ENCODE measurements at places on chromosomes 4 and X. TPM values are rescaled to one million over a fixed set of nuclear protein-coding genes. Genes with fewer than 3 reads are reported as not detected.
A peak's percentile ranks its signal among the peaks of the same experiment; 100 is the strongest.

DNA sequence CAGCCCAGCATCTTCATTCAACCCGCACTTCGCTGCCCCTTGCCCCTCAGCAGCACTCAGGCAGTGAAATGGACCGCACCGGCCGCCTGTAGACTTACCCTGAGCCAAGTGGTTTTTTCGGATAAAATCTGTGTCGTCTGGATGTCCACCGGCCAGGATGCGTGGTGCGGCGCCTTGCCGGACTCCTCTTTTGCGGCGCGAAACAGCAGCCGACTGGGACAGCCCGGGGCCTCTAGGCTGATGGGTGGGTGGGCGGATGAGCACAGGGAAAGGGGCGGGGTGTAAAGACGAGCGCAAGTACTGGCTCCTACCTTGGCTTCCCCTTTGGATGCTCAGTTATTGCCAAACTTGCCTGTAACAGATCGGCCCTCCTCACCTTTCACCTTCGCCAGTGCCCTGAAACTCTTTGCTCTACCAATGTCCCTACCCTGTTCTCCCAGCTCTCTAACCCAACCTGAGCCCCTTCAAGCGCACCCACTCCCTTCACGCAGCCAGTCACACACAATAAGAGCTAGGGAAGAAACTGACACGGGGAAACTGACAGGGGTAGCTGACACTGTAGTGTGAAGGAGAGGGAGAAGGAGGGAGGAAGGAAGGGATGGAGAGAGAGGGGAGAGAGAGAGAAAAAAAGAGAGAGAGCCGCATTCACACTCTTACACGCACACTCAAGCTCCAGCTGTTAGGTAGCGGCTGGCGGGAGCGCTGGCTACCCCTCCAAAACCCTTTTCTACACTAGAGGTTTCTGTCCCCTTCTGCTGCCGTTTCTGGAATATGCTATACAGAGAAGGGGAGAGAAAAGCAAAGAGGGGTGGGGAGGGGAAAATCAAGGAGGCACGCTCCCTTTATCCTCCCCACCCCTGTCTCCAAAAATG lies 559 bp downstream of the TRPC5 start:
- no peak overlapping the region for H3K27ac ChIP-seq
- no peak overlapping the region for H3K4me3 ChIP-seq
- no peaks in the 10 kb centered on the region for H3K27me3 ChIP-seq
- H3K36me3 ChIP-seq: no peaks in the 10 kb centered on the region
- H3K4me1 ChIP-seq: no peaks in the 10 kb centered on the region
- no peak for DNase-seq

GRCh38 chr4:53089936-53090729 lies 228.0 kb downstream of the RASL11B start:
- peaks cover 4% of the 10 kb centered on the region for H3K4me1 ChIP-seq
- no peak for DNase-seq
- no peak overlapping the region for H3K4me3 ChIP-seq
- no peak overlapping the region for H3K27ac ChIP-seq
- H3K36me3 ChIP-seq: no peaks in the 10 kb centered on the region

DNA sequence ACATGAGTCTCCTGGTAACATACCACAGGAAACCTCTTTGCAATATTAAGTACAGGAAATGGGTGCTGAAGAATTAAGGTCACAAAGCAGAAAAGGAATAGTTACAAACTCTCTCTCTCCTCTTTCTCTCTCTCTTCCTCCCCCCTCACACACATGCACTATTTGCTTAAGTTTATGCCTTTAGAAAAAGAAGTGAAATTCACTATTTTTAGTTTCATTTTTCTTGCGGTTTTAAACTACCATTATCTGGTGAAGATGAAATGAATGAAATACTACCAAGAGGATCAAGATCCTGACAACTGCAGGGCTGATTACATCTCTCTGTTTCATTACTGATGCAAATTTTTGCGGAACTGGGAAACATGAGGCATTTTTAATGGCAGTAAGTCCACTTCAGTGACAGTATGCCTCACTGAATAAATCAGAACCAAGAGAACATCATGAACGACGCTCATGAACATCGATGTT lies 64.3 kb upstream of the FTHL17 start:
- no peak for DNase-seq
- no peak overlapping the region for H3K27ac ChIP-seq
- no peaks in the 10 kb centered on the region for H3K27me3 ChIP-seq
- no peaks in the 10 kb centered on the region for H3K36me3 ChIP-seq

DNA sequence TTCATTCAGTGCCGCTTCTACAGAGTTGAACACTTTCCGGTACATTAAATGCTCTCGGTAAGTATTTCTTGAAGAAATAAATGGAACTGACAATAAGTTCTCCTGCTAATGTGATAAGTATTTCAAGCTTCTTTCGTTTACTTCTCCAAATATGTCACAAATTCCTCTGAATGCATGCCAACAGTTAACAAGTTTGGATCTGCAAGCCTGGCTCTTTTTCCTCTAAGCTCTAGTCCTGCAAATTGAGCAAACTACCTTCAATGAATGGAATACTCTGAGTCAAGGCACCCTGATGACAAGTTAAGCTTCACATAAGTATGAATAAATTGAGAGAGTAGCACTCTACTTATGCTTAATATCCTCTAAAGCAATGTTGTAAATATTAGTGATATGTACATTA lies 403.6 kb downstream of the PDGFC start:
- no peaks in the 10 kb centered on the region for H3K27me3 ChIP-seq
- no peak overlapping the region for H3K4me3 ChIP-seq
- H3K27ac ChIP-seq: no peak overlapping the region
- DNase-seq: no peak

DNA sequence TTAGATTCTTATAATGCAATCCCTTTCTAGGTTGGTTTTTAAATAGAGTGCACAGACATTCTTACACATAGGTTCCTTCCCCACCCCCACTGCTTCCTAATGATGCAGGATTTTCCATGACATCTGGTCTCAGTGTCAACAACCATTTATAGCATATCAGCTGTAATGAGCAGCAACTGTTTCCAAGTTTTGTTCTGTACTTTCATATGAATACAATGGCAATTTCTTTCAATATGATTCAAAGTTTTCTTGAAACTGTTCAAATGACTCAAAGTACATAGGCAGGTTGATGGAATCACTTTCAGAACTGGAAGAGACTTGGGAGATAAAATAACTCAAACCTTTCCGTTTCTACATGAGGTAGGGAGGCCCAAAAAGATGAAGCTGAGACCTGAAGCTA lies 220.7 kb downstream of the CAMK2D start:
- no peaks in the 10 kb centered on the region for H3K4me1 ChIP-seq
- no peak overlapping the region for H3K27ac ChIP-seq
- DNase-seq: no peak
- H3K4me3 ChIP-seq: no peak overlapping the region
- H3K36me3 ChIP-seq: no peaks in the 10 kb centered on the region

Gene IL15
- 10.3 TPM for total RNA-seq

DNA sequence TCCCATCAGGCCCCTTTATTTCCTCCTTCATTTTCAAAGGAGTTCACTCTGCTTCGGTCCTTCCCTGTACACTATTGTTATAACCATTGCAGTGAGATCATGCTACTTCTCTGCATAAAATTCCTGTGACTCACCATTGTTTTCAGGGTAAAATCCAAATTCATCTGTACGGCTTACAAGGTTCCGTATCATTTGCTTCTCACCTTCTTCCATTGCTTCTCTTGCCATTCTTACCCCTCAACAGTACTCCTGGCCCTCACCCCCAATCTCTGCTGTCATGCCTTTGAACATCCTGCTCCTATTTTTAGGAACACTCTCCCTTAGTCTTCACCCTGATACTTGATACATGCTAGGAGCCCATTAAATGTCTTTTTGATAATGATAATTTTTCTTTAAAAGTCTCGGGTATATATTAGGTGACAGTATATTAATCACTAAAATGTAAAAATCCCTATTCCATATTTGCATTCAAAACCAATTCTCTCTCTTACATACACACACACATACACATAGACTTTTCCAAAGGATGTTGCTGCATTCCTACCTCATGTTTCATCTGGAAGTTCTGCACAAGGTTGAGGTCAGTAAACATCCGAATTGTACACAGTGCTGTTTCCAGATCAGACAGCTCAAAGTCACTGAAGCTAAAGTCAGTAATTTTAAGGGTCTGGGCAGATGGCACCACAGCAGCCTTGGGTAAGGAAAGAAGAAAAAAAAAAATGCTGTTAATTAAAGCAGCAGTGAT lies 103.4 kb downstream of the PDE5A start:
- H3K4me3 ChIP-seq: no peak overlapping the region
- no peak for DNase-seq
- peaks cover 6% of the 10 kb centered on the region for H3K4me1 ChIP-seq
- no peaks in the 10 kb centered on the region for H3K36me3 ChIP-seq
- H3K27ac ChIP-seq: peak overlapping the region; percentile 98

Gene ASMT
- total RNA-seq: 1.3 TPM

DNA sequence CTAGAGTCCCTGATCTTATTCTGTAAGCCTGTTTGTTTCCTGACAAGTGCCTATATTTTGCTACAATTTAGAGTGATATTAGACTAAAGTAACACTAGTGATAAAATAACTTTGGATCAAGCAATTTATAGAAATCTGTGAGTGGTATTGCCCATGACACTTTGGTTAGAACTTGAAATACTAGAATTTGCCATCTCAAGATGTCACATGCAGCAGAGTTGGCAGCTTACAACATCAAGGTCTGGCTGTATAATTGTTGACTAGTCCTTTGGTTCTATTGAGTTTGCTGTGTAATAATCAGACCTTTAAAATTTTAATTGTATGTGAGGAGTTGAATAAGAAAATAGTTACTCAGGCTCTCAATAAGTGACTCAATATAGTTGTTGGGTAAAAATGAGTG lies 167.1 kb downstream of the RAPGEF2 start:
- H3K4me1 ChIP-seq: no peaks in the 10 kb centered on the region
- H3K36me3 ChIP-seq: no peaks in the 10 kb centered on the region
- no peak overlapping the region for H3K4me3 ChIP-seq
- H3K27me3 ChIP-seq: no peaks in the 10 kb centered on the region
- no peak for DNase-seq

Gene MAGEB2
- total RNA-seq: not detected

GRCh38 chrX:3651277-3651676 lies 62.2 kb downstream of the PRKX start:
- no peak for DNase-seq
- no peaks in the 10 kb centered on the region for H3K4me1 ChIP-seq
- no peaks in the 10 kb centered on the region for H3K36me3 ChIP-seq

- DNase-seq: no peak
- H3K4me1 ChIP-seq: no peaks in the 10 kb centered on the region
- H3K27me3 ChIP-seq: no peaks in the 10 kb centered on the region
- no peaks in the 10 kb centered on the region for H3K36me3 ChIP-seq
- no peak overlapping the region for H3K4me3 ChIP-seq
These were observed 40.6 kb upstream of the ADGRA3 start for GRCh38 chr4:22556495-22556894.

Gene POU3F4
- total RNA-seq: not detected

Gene DGAT2L6
- total RNA-seq: not detected

DNA sequence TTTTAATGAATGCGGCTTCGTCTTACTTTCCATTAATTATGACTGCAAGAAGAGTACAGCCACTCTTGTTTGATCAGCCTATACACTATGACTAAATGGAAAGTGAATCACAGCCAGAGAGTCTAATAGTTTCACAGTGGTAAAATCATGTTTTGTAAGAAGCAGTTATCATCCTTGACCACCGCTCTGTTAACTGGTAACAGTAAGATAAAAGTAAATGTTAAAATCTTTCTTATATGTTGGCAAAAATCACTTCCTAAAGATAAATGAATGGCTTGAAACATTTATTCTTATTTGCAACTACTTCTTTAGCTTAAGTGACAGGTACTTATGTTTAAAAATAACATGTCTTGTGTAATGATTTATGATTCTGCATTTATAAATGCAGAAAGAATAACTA lies 13.2 kb downstream of the GALNT7 start:
- DNase-seq: no peak
- H3K27ac ChIP-seq: no peak overlapping the region
- no peaks in the 10 kb centered on the region for H3K27me3 ChIP-seq

- no peak for DNase-seq
- no peaks in the 10 kb centered on the region for H3K27me3 ChIP-seq
- H3K27ac ChIP-seq: no peak overlapping the region
- no peak overlapping the region for H3K4me3 ChIP-seq
These were observed 93.6 kb downstream of the GPR143 start for GRCh38 chrX:9671998-9672397.

Gene RAB40A
- 1.3 TPM for total RNA-seq

Gene CHRDL1
- 38.6 TPM for total RNA-seq

Gene SLC6A14
- total RNA-seq: not detected

DNA sequence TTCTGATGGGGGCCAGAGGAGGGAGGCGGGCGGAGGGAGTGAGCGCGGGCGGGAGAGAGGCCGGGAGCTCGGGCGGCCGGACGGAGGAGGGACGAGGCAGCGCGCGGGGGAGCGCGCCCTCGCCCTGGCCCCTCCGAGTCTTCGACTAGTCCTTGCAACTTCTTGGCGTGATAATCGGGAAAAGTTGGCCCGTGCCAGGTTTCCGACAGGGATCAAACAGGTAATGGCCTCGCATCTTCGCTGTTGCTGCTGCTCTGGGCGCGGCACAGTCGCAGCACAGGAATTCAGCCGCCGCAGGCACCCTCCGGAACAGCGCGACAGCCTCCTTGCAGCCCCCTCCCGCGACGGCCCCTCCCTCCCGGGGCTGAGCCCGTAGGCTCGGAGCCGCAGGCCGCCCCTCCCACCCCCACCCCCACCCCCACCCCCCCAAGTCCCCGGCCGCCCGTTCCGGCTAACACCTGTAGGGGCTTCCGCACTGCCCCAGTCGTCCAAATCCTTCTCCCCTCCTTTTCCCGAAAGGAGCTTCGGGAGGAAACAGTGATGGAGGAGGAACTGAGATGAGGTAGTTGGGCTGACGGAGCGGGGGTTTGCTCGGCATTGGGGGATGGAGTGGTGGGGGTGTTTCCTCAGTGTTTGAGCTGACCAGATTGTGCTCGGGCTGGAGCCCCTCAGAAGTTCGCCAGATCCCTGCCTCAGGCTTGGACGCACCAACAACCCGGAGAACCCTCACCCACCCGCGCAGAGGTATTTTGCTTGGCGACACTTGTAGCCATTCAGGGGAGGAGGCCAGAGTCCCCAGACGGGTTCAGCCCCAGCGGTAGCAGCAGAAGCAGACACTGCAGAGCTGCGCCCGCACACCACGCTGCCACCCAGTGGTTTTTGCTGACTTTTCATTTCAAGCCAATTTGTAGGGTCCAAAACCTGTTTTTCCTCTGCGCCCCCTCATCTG lies at the start of gene FGF13:
TSS of gene FGF13 (minus strand) at position 319 of the 949 bp plus-strand sequence. CDS start 714 bp downstream, outside the sequence.
- H3K4me1 ChIP-seq: no peaks in the 10 kb centered on the region
- H3K27ac ChIP-seq: peak within 1 kb of the TSS; percentile 73
- H3K36me3 ChIP-seq: no peaks in the 10 kb centered on the region
- no peaks in the 10 kb centered on the region for H3K27me3 ChIP-seq

DNA sequence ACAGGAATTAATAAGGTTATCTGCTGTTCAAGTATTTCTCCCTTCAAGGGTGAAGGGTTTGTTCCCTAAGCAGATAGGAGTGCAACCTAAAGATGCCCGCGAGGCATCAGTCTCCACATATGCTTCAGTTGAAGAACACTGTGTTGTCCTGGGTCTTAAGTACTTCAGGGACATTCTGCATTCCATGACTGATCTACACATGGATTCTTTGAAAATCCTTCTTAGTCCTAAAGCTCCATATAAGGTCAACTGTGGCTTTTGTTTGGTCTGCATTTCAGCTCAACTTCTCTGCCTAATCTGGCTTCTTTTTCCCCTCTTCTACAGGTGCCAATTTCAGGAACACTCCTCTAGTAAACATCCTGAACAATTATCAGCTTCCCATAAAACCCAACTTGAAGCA lies 21.8 kb upstream of the CTSO start:
- H3K27ac ChIP-seq: no peak overlapping the region
- H3K4me1 ChIP-seq: no peaks in the 10 kb centered on the region
- H3K36me3 ChIP-seq: no peaks in the 10 kb centered on the region
- H3K4me3 ChIP-seq: no peak overlapping the region
- H3K27me3 ChIP-seq: no peaks in the 10 kb centered on the region

Data from aorta (tissue), 5 donors.